ENCODE measurements at places on chromosomes 6 and 20. TPM values are rescaled to one million over a fixed set of nuclear protein-coding genes. Genes with fewer than 3 reads are reported as not detected.

The KCNG1 gene
- not detected for total RNA-seq

DNA sequence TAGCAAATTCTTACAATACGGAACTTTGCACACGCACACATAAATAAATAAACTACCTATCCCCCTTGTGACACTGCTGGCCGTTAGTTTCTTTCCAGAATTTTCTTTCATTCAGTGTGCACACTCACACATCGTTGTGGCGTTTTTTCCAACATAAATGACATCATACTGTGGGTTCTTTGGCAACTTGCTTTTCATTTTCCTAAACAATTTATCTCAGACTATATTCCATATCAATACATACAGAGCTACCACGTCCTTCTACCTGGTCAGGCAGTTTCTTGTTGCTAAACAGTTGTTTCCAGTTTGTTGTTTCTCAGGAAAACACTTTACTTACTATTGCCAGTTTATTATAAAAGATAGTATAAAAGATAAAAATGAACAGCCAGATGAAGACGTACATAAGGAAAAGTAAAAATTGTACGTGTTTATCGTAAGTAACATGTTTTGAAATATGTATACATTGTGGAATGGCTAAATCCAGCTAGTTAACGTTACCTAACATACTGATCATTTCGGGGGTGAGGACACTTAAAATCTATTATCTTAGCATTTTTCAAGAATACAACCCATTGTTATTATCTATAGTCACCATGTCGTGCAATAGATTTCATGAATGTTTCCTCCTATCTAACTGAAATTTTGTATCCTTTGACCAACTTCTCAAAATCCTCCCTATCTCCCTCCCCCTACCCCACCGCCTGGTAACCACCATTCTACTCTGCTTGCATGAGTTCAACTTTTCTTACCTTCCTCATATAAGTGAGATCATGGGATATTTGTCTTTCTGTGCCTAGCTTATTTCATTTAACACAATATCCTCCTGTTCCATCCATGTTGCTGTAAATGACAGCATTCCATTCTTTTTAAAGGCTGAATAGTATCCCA, 1.2 kb upstream of the TP53RK start:
- no peaks in the 10 kb centered on the region for H3K27me3 ChIP-seq
- H3K4me3 ChIP-seq = no peak overlapping the region

- no peak overlapping the region for H3K4me3 ChIP-seq
- peaks cover 19% of the 10 kb centered on the region for H3K27me3 ChIP-seq
- peaks cover 4% of the 10 kb centered on the region for H3K36me3 ChIP-seq
- H3K27ac ChIP-seq = no peak overlapping the region
- no peak for DNase-seq
Observed at GRCh38 chr6:28226460-28226859, 1.4 kb downstream of the ZSCAN9 start.

DNA sequence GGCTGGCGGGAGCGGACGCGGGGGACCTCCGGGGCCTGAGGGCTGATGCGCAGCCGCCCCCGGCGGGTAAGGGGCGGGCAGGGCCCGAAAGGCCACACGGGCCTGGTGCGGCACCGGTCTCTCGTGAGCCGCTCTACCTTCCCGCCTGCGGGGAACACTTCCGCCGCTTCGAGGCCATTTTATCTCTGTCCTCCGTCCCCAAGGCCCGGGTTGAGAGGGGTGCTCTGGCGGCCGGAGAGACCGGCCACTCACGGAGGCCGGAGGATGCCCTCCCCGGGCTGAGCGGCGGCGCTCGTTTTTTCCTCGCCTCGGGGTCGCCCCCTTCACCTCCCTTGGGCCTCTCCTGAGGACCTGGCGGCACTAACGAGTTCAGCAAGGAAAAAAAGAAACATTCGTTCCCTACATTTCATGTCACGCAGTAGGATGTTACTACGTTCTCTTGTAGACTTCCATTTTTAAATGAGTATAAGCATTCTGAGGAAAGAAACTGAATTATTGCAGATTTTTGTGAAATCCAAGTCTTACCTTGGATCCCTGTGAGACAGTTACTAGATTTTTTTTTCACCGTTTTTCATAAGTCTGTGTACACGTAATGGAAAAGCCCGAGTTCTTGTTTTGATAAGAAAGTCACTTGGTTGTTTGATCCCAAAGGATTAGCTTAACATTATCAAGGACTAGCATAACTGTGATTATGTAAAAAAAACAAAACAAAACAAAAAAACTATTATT, 575 bp downstream of the WTAP start:
- H3K27me3 ChIP-seq = no peaks in the 10 kb centered on the region
- peaks cover 31% of the 10 kb centered on the region for H3K4me1 ChIP-seq
- H3K27ac ChIP-seq = peak overlapping the region; percentile 87
- DNase-seq = no peak

GRCh38 chr20:1841554-1842140, 53.6 kb upstream of the SIRPA start:
- no peak overlapping the region for H3K27ac ChIP-seq
- no peak overlapping the region for H3K4me3 ChIP-seq
- H3K27me3 ChIP-seq = no peaks in the 10 kb centered on the region
- DNase-seq = no peak

DNA sequence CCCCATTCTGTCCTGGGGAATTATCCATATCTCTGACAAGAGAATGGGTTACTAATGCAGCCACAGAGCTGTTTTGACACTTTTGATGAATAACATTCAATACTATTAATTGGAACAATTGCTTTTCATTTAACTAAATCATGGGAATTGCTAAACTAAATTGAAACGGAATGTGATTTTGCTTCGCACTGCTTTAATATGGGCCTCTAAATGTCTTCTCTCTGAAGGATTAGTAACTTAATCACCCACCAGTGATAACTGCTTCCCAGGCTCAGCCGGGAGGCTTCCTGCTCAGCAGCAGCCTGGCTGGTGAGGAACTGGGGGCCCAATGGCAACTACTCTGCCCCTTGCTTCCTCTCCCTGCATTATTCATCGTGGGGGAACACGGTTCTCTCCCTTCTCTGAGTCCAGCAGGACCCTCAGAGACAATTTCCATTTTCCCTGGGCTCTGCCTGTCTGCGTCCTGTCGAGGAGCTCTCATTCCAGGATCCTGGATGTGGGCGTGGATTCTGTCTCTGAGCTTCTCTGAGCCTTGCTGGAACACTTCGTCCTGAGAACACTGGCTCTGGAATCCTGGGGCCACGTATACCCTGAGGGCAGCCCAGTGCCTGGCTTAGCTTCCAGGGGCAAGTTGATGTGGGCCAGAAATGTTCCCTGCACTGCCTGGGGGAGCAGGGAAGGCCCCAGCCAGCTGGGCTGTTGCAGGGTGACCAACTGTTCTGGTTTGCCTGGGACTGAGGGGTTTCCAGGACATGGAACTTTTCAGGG, 308.9 kb downstream of the DHX35 start:
- H3K36me3 ChIP-seq = no peaks in the 10 kb centered on the region
- no peaks in the 10 kb centered on the region for H3K4me1 ChIP-seq
- no peaks in the 10 kb centered on the region for H3K27me3 ChIP-seq
- DNase-seq = no peak
- no peak overlapping the region for H3K27ac ChIP-seq
- no peak overlapping the region for H3K4me3 ChIP-seq

DNA sequence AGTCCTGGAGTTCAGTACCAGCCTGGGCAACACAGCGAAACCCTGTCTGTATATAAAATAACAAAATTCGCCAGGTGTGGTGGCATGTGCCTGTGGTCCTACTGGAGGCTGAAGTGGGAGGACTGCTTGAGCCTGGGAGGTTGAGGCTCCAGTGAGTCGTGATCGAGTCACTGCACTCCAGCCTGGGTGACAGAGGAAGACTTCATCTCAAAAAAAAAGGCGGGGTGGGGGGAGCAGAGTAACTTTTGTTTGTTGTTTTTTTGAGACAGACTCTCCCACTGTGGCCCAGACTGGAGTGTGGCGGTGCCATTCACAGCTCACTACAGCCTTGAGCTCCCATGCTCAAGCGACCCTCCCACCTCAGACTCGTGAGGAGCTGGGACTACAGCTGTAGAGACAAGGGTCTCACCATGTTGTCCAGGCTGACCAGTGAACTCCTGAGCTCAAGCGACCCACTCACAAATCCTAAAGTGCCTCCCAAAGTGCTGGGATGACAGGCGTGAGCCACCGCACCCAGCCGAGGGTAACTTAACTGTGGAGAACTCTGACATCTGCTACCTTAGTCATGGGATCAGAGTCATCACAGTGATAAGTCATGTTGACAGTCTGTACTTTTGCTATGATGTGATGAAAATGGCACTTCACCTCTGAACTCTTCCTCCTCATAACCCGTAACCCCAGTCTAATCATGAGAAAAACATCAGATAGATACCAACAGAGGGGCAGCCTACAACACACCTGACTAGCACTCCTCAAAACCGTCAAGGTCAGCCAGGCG, 16.5 kb downstream of the PEDS1 start:
- no peaks in the 10 kb centered on the region for H3K27me3 ChIP-seq
- H3K4me3 ChIP-seq = no peak overlapping the region
- peaks cover 60% of the 10 kb centered on the region for H3K36me3 ChIP-seq
- DNase-seq = no peak
- H3K4me1 ChIP-seq = no peaks in the 10 kb centered on the region
- H3K27ac ChIP-seq = no peak overlapping the region

The IRF4 gene
- 16.9 TPM for total RNA-seq

The TSPYL4 gene
- total RNA-seq = 35.9 TPM

The COL11A2 gene
- 2.8 TPM for total RNA-seq

GRCh38 chr20:50282592-50283241, 92.1 kb downstream of the CEBPB start:
- H3K4me1 ChIP-seq = peaks cover 25% of the 10 kb centered on the region
- H3K4me3 ChIP-seq = no peak overlapping the region

DNA sequence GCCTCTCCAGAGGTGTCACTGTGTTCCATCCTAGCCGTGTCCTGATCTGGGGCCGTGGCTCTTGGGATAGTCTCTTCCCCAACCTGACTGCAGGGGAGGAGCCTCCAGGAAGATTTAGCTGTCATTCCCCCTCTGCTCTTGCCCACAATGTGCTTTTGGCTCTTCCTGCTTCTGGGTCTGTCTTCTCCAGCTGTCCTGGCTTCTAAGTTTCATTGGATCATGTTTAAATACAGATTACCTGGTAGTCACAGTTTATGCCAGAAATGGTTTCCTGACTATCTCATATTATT, 139.1 kb downstream of the ZDHHC14 start:
- H3K27ac ChIP-seq = no peak overlapping the region
- H3K27me3 ChIP-seq = no peaks in the 10 kb centered on the region
- no peak overlapping the region for H3K4me3 ChIP-seq
- DNase-seq = no peak
- H3K4me1 ChIP-seq = no peaks in the 10 kb centered on the region

The ZNF512B gene
- 23.3 TPM for total RNA-seq

- H3K4me3 ChIP-seq = no peak overlapping the region
- H3K4me1 ChIP-seq = no peaks in the 10 kb centered on the region
- H3K36me3 ChIP-seq = no peaks in the 10 kb centered on the region
- H3K27me3 ChIP-seq = no peaks in the 10 kb centered on the region
- DNase-seq = no peak
Observed at GRCh38 chr6:105850261-105851112, 235.6 kb upstream of the PRDM1 start.

The SLC12A5 gene
- 2.4 TPM for total RNA-seq

GRCh38 chr20:35387334-35387733, 24.4 kb downstream of the UQCC1 start:
- no peaks in the 10 kb centered on the region for H3K4me1 ChIP-seq
- DNase-seq = no peak
- H3K27me3 ChIP-seq = no peaks in the 10 kb centered on the region
